ENCODE measurements at places on chromosomes 12 and 14.

DNA sequence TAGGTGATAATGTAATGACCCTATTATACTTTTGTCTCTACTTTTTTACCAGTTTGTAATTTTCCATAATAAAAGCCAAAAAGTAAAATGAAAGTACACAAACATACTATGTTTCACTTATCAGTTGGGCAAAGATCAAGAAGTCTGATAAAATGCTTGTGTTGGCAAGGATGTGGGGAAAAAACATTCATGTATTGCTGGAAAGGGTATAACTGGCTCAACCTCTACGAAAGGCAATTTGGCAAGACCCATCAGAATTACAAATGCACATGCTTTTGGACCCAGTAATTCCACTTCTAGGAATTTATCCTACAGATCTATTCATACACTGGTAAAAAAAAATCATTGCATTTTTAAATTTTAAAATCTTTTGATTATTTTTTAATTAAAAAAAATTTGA, 68.0 kb downstream of the SPTB start:
- DNase-seq, result no peak

DNA sequence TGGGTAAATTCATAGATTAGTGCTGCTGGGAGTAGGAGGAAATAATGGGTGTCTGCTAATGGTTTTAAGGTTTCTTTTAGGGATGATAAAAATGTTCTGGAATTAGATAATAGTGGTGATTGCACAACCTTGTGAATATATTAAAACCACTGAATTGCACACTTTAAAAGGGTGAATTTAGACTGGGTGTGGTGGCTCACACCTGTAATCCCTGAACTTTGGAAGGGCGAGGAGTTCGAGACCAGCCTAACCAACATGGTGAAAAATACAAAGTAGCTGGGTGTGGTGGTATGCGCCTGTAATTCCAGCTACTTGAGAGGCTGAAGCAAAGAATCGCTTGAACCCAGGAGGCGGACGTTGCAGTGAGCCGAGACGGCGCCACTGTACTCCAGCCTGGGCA, 1.3 kb downstream of the RAD52 start:
- no peak for DNase-seq

GRCh38 chr14:60008042-60008441, 83.7 kb upstream of the PCNX4 start:
- no peak for DNase-seq

GRCh38 chr14:79580414-79580813, 630.9 kb downstream of the DIO2 start:
- no peak for DNase-seq

DNA sequence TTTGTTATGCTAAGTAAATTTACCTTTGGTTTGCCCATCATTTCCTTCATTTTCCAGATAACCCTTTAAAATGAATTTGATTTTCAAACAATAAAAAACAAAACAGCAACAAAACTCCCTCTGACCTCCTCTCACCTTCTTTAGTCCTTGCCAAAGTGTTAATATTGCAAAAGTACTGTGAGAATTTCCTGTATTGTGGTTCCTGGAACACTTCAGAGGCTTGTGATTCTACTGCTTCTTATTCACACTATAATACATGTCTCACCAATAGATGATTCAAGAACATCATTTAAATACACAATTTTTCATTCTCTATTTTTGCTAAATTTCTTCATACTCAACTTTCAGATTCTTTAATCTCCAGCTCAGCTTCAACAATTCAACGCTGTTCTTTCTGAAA, at the start of gene KLRD1:
Gene KLRD1 (plus strand): TSS at position 241 of the 400 bp plus-strand sequence. CDS start 208 bp downstream, outside the sequence.
- no peak for DNase-seq

DNA sequence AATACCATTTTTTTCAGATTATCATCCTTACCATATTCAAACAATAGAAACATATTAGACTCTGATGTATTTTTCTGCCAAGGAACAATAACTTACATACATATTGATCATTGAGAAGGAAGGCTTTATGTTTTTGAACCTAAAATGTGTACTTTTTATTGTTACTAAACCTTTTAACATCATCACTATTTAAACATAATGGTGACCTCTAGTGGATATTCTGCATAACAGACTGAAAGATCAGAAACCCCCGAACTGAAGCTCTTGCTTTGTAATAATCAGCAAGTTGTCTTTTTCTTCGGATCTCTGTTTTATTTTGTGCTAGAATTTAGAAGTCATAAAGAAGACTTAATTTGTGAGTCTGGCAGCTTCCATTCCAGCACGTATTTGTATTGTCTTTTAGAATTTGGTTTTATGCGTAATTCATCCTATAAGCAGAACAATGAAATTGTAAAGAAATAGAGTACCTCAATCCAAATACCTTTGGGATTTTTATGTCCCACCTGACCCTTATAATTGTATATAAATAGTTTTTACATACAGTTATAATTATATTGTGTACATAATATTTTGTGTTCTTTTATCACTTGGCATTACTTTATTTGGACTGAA, 125.9 kb upstream of the ATF1 start:
- no peak for DNase-seq

- DNase-seq, result no peak
These were observed 46.6 kb upstream of the ESRRB start for GRCh38 chr14:76329154-76329928.

DNA sequence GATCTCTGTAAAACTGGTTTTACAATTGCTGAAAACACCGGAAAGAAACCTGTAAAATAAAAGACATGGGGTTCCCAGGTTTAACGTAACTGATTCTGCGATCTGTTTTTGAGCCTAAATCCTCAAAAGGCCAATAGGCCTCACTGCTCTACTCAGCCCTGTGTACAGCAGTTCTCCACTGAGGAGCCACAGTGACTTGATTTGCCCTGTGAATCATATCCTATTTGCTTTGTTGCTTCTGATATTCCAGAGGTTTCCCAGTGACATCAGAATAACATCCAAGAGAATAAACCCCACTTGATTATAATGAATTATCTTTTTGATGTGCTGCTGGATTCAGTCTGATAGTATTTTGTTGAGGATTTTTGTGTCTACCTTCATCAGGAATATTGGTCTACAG, 27.5 kb downstream of the MDM1 start:
- DNase-seq, result no peak

DNA sequence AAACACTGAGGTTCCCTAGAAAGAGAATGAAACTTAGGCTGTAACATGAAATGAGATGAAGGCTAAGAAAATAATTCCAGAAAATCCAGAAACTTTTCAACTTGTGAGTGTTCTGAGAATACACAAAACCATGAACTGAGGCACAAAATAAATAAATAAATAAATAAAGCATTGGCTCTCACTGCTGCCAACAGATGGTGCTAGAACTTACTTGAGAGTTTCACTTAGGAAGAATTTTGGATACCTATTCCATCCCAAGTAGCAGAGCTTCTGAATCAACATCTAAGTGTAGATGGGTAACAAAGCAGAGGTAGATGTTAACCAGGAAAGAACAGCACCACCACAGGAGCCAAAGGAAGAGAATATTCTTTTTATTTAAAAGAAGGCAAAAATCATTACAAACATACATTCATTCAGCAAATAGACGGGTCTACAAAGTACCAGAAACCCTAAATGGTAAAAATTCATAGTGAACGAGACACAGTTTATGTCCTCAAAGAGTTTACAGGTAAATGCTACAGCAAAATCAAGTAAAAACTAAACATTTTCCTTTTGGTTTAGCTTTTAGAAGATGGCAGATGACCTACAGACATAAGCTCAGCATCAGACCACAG, 16.7 kb downstream of the EPS8 start:
- no peak for DNase-seq

DNA sequence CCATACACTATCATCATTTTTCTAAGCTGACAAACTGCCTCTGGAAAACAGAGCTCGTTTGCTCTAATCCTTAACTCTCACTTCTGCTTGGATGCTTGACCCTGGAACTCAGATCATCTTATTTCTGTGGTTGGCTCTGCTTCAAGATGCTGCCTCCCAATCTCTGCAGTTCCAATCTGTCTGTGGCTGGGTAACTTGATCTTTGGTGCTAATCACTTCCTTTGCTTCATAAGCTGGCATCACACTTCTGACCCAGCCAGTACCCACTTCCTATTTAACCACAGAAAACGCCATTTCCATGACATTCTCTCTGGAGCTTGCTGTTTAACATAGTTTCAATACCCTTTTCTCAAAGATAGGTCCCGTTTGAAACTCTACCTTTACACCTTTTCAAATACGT, 254.2 kb downstream of the ACSS3 start:
- no peak for DNase-seq

- no peak for DNase-seq
These were observed 185.8 kb downstream of the EGLN3 start for GRCh38 chr14:33764876-33765650.

DNA sequence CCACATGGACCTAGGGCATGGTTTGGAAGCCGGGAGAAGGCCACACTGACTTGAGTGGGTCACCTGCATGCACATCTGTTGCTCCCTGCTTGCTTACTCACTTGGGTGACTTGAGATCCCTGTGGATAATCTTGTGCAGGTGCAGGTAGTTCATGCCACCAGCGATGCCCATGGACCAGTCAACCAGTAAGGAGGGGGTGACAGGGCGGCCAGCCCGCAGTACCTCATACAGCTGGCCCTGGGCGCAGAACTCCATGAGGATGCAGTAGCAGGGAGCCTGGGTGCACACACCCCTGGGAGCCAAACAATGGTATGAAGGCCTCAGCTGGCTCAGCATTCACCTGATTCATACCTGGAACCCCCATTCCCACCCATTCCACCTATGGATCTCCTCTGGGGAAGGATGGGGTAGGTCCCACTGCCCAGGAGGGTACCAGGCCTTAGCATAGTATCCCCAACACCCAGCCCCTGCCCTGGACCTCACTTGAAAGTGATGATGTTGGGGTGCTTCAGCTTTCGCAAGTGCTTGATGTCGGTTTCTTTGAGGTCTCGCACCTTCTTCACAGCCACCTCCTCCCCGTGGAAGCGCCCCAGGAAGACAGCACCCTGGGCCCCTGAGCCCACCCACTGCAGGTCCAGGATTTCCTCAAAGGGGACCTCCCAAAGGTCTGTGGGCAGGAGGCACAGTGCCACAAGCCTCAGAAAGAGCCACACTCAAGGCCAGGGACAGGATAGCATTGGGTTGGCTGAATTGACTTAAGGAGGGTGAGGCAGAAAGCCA, 13.1 kb downstream of the MAP3K12 start:
- no peak for DNase-seq

DNA sequence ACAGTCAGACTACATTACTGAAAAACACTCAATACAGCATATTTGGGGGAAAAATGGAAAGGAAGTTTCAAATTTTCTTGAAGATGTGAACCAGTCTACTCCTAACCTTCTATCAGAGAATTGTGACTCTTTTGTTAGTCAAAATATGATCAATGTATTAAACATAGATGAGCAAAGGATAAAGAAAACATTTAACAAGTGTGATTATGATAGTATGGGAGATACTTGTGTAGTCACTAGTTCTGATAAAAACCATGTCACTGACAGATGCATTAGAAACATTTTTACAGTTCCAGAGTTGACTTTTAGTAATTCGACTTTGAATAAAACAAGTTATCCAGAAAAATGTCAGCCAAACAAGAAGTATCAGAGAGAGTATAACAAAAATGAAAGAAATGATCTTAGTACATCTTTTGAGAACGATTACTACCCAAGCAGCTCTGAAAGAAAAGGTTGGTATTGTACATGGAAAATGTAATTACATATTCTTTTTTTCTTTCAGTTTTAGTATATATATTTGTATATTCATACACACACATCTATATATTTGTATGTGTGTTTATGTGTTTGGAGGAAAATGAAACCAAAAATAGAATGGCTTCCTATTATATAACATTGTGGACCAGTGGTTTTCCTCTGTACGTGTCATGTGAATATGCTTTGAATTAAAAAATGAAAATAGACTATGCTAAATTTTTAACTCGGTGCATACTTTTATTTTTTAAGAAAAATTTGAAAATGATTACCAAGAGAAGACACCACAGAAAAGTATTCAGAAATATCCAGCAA, 63.3 kb upstream of the ABCD2 start:
- DNase-seq, result no peak

DNA sequence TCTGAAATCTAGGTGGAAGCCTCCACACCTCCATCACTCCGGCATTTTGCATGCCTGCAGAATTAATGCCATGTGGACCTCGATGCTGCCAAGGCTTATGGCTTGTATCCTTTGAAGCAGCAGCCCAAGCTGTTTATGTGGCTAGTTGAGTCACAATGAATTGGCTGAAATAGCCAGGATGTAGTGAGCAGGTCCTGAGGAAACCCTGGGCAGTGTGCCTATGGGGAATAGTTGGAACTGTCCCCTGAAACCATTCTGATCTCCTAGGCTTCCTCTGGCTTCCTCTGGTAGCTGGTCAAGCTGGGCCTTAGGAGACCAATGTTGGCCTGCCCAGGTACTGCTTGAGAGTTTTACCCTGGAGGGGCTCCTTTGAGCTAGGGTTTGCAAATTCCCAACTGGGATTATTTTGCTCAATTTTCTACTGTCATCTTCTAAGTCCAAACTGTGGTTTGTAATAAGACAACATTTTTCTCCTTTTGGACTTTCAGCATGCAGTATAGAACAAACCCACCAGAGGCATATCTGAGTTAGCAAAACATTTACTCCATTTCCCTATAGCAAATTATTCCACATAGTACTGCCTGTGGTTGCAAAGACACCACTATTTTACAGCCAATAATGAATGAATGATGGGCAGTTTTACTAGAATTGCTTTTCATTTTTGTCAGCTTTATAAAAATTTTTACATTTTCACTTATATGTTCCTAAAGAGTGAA, 85.1 kb upstream of the AMIGO2 start:
- no peak for DNase-seq

DNA sequence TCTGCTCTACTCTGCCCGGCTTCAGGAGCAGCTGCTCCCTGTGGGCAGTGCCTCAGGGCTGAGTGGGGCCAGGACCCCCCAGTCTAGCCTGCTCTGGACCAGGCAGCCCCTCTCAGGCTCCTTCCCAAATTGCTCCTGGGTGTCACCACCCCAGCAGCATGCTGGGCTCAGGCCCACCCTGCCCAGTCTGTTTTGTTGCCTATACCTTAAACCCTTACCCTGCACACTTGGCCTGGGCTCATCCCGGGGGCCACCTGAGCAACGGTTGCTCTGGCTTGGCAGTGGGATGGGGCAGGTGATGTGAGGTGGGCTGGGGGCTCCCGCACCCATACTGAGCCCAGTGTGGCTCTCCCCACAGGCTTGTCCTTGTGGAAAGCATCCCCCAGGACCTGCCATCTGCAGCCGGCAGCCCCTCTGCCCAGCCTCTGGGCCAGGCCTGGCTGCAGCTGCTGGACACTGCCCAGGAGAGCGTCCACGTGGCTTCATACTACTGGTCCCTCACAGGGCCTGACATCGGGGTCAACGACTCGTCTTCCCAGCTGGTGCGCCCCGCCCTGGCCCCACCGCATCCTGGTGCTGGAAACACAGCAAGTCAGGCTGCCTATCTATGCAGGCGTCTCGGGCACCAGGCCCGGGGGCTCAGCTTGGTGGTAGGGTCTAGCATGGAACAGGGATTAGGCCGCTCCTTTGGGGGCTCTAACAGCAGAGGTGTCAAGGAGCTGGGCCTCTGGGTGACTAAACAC, 3.9 kb downstream of the PLD4 start:
- no peak for DNase-seq

GRCh38 chr12:9632766-9633165, 25.1 kb upstream of the KLRB1 start:
- no peak for DNase-seq

- no peak for DNase-seq
These were observed 1755.7 kb upstream of the SEL1L start for GRCh38 chr14:83289390-83289789.

- DNase-seq, result no peak
These were observed 567.8 kb upstream of the TBX3 start for GRCh38 chr12:115251727-115252126.

GRCh38 chr12:90045559-90045958, 336.9 kb upstream of the ATP2B1 start:
- DNase-seq, result no peak

Measured in stimulated activated CD4-positive, alpha-beta T cell treated with anti-CD3 and anti-CD28 coated beads, Interleukin-2, amount 100 ng/mL, for 24 hours (primary cell).